ENCODE measurements at places on chromosomes 4 and X.

GRCh38 chrX:117972711-117973109 lies 143.9 kb downstream of the KLHL13 start:
- no peak for DNase-seq

GRCh38 chrX:103183912-103184311 lies 31.0 kb upstream of the BEX4 start:
- DNase-seq, result no peak

DNA sequence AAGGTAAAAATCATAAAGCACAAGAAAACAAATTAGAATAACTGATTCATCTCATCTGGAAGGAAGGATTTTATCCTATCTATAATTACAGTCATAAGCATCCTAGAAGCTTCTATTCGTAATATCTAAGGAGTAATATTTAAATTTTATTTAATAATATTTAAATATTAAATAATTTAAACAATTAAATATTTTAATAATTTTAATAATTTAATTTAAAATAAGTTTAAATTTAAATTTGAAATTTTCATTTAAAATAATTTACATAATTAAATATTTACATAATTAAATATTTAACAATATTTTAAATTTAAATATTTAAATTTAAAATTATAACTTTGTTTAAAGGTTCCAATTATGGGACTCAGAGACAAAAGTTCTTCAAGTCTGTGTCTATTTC lies 127.5 kb upstream of the GK2 start:
- DNase-seq, result no peak

- no peak for DNase-seq
These were observed 103.6 kb downstream of the AREG start for GRCh38 chr4:74548561-74548960.

DNA sequence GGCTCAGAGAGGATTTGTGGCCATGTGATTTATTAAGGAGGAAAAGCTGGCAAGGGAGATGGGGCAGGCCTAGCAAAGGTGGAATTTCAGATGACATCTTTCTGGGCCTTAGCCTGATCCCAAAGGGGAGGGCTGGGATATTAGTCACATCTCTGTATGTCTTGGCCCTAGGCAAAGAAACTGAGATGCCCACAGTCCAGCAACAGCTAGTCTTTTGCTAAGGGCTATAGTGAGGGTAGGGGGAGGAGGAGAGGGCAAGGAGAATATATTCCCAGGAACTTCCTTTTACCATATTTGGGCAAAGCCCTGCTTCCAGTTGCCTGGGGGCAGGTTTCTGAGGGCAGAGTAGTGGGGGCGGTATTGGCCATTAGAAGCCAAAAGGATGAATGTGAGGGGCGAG lies 209.8 kb upstream of the NR3C2 start:
- DNase-seq, result no peak

GRCh38 chrX:135112096-135112729 lies 8.1 kb downstream of the ETDB start:
- no peak for DNase-seq

DNA sequence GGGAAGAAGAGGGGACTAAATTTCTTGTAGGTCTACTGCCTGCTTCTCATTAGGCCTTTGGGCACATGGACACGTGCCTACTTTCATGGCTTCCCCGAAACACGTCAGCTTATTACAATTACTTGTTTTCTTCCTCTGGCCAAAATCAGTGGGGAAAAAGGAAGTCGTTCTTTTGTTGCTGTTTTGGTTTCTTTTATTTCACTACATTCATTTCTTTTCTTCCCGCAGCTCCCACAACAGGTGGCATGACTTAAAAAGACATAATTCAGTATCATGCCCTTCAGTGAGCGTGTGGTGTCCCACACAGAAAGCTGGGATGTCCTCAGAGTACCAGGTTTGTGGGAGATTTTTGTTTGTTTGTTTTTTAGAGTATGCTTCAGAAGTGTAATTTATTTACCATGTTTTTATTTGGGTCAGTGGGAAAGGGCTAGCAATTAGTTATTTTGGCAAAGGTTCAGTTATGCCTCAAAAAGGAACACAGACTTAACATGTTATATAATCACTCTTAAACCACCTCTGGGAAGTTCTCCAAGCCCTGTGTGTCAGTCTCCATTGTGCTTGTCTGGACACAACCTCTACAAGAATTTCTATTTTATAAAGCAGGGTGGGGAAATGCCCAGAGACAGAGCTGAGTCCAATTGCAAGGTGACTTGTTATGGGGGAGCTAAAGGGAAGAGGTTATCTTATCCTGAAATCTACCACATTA lies 44.2 kb upstream of the SPRY1 start:
- no peak for DNase-seq

GRCh38 chrX:140190441-140191108 lies 225.3 kb upstream of the CXorf66 start:
- DNase-seq, result no peak

GRCh38 chr4:70425306-70425705 lies 27.6 kb downstream of the OPRPN start:
- no peak for DNase-seq

DNA sequence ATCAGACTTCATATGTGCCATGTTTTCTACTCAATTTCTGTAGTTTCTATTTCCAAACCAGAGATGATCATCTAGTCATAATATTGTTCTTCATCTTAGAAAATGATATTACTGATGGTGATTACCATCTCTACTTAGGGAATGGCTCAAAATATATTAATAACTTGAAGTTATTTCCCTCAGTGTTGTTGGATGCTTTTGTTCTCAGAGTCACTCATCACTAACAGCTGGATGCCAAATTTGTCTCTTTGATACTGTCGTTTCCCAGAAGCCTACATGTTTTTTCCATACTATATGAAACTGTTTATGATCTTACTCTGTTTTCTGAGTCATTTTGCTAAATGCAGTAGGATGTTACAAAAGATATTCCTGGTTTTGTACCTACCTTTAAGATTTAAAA lies 8.9 kb downstream of the PGAM4 start:
- DNase-seq, result no peak

GRCh38 chrX:20217906-20218305 lies 48.8 kb downstream of the RPS6KA3 start:
- DNase-seq, result no peak

DNA sequence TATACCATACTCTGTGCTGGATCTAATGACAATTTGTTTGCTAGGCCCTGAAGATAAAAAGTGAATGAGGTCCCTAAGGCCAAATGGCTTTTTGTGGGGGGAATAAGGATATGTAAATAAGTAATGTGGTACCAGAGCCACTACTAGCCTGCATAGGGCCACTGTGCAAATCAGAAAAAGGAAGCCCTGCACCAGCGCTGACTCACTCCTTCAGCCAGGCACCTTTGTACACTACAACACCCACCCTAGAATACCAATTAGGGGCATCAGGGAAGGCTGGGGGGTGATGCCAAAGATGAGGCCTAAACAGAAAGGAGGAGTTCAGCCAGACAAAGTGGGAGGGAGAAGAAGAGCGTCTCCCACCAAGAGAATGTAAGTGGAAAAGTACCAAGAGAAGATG lies 122.2 kb downstream of the CAMK2D start:
- DNase-seq, result no peak

DNA sequence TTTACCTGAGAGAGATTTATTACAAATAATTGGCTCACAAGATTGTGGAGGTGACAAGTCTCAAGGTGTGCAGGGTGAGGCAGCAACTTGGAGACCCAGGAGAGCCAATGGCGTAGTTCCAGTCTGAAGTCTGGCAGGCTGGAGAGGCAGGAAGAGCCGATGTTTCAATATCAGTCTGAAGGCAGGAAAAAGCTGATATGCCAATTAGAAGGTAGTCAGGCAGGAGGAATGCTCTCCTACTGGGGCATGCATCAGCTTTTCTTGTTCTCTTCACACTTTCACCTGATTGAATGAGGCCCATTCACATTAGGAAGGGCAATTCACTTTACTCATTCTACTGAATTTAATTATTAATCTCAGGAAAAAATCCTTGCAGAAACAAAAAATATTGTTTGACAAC lies 1351.7 kb upstream of the ADGRL3 start:
- no peak for DNase-seq

DNA sequence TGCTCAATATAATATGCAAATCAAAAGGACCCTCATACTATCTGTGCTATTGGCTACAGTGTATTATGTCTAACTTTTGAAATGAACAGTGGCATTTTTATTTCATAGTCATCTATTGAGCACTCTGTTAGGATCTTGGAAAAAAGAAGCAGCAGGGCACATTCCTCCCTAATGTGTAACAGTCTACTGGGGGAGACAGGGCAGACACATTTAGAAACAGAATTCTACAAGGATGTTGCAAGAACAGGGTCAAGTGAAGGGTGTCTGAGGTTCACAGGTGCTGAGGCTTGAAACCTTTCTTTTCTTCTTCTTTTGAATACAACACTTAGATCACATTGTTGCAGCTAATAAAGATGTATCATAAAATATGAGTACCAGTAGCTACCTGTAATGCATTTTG lies 129.7 kb upstream of the SLC4A4 start:
- no peak for DNase-seq

DNA sequence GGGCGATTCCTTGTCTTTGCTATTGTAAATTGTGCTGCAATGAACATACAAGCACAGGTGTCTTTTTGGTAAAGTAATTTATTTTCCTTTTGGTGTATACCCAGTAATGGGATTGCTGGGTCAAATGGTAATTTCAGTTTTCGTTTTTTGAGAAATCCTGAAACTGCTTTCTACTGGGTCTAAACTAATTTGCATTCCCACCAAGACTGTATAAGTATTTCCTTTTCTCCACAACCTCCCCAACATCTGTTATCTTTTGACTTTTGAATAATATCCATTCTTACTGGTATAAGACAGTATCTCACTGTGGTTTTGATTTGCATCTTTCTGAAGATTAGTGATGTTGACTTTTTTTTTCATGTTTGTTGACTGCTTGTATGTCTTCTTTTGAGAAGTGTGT lies 2506.0 kb downstream of the PCDH7 start:
- DNase-seq, result no peak

DNA sequence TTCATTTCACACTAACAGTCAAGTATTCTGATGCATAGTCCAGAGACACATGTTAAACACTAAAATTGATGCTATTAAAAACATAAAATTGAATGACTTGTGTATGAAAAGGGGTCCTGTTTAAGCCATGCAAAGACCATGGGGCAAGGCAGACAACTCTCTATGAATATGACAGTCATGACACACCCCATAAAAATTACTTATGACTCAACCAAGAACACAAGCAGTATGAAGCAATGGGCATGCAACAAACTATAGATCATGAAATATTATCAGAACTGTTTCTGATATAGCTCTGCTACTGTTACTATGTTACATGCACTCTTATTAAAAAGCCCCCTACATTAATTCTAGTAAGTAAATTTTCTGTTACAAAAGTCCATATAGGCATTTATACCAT lies 57.5 kb upstream of the ZCCHC13 start:
- no peak for DNase-seq

DNA sequence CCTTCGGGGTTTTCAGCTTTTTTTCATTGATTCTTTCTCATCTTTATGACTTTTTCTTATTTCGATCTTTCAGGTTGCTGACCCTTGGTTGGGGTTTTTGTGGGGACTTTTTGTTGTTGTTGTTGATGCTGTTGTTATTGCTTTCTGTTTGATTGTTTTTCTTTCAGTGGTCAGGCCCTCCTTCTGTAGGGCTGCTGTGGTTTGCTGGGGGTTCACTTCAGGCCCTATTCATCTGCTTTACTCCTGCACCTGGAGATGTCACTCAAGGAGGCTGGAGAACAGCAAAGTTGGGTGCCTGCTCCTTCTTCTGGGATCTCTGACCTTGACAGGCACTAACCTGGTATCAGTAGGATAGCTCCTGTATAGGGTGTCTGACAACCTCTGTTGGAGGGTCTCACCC lies 39.9 kb upstream of the PCDH18 start:
- no peak for DNase-seq

- no peak for DNase-seq
These were observed 53.0 kb upstream of the KLF3 start for GRCh38 chr4:38610966-38611431.

- no peak for DNase-seq
These were observed 557.2 kb upstream of the GRIA3 start for GRCh38 chrX:122626871-122627270.

DNA sequence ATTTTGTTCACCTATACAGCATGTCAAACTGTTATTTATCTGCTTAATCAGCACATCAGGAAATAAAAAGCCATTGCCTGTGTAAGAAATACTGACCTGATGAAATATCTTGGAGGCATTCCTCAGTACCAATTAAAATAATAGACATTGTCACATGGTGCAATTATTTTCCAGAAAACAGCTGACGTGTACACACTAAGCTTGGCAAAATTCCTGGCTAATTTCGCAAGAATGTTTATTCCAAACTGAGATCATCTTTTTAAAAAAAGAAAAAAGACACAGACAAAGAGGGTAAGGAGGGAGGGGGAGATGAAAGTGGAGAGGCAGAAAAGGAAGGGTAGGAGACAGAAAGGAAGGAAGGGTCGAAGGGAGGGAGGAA lies 61.9 kb upstream of the NFKB1 start:
- DNase-seq, result no peak

DNA sequence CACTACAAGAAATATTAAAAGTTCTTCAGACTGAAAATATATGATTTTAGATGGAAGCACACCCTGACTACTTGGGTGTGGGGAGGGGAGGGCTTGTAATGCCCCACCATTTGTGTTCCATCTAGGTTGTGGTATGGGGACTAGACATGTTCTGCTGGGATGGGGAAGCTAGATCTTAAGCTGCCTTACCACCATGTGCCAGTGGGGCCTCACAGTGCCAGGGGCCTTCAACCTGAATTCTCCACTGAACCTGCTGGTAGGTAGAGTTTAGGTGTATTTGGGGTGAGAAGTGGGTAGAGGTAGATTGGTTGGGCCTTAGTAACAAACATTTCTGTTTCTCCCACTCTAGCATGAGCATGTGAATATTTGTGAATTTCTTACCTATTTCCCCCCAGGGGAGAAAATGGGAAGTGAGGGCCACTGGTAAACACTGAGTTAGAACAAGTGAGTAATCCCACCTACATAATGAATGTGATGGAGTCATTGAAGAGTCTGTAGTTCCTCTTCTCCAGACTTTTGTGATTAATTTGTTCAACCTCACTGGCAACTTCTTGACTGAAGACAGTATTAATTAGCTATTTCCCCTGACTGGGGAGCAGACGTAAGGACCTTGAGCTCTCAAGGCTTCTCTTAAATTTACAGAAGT lies 44.0 kb downstream of the BRCC3 start:
- DNase-seq, result no peak

GRCh38 chr4:15659768-15660570 lies 4.8 kb upstream of the FBXL5 start:
- DNase-seq, result no peak

- no peak for DNase-seq
These were observed 105.8 kb upstream of the CBR4 start for GRCh38 chr4:169115897-169116254.

DNA sequence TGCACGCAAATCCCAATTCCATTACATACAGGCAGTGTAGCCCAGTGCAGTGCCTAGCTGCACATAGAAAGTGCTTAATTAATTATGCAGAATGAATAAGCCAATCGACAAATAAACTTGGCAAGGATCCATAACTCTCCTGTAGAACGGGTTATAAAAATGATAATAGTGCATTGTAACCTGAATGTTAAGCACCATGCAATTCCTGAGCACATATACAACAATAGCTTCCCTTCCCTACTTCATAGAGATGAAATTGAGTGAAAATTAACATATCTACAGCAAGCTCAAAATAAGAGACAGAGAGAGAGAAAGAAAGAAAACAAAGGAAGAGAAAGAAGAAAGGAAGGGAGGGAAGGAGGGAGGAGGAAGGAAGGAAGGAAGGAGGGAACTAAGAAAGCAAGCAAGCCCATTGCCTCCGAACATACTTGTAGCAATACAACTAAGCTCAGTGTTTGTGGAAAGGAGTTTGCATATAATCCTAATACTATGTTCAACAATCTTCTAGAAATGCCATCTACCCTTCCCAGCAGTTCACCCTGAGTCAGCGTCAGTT lies 1074.0 kb upstream of the LCORL start:
- no peak for DNase-seq

- DNase-seq, result no peak
These were observed 4.3 kb downstream of the NR0B1 start for GRCh38 chrX:30304866-30305265.

Measured in activated T-helper 9 cell treated with anti-CD3 and anti-CD28 coated beads, Interleukin-2, amount 50 U/mL, for 16 hours (primary cell).